Tongue (tissue), 3 donors: ENCODE measurements at places on chromosomes 13 and 19. TPM values are rescaled to one million over a fixed set of nuclear protein-coding genes. Genes with fewer than 3 reads are reported as not detected.

GRCh38 chr13:91308299-91308698, 39.2 kb upstream of the MIR17HG start:
- no peak for DNase-seq

- DNase-seq, result no peak
Measured at GRCh38 chr19:2869618-2870017, 2.5 kb downstream of the ZNF556 start.

GRCh38 chr19:45251452-45252354, 632 bp downstream of the MARK4 start:
- DNase-seq, result peak; percentile 30

DNA sequence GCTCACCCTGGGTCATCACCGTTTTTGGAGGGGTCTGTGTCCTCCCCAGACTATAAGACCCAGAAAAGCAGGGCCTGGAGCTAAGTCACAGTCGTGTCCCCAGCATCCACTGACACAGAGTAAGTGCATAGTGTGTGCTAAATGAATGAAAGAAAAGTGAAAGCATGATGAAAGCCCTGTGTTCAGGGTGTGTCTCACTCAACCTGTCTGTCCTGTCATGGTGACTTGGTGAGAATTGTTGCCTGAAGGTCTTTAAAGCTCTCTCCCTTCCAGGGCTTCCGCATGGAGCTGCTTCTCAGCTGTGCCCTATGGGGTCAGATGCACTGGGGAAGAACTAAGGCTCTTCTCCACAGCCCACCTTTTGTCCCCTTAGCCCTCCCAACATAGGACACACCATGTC, 20.5 kb upstream of the IGFL1 start:
- DNase-seq, result no peak

DNA sequence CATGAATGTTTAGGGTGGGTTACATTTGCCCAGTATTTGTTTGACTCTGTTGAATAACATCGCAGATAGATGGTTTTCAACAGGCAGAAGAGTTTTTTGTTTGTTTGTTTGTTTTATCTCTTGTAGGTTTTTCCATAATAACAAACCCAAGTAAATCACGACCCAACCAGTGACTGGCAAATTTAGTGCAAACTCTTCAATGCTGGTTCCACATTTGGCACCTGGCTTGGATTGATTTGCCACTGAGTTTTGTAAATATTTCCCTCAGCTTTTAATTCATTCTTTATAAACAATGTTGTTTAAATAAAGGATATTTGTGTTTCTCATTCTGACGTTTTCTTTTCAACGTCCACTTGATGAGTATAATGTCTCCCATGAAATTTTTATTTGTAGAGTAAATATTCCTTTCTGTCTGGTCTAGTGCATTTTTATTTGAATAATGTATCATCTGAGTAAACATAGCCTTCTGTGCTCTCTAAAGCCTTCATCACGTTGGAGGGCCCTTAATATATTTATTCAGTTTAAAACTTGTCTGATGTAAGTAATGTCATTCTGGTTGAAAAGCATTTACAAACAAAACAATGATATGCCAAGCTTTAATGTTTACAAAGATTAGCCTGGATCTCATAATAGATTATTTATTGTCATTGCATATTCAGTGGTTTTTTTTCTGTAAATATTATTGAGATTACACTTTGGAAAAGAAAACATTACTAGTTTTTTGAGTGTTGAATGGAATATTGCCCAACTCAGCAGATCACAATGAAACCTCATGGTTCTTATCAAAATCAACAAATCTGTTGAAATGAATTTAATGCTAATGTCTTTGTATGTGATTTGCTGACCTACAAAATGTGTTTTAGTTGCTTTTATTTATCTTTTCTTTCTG, 90.4 kb upstream of the PEG3 start:
- no peak for DNase-seq

DNA sequence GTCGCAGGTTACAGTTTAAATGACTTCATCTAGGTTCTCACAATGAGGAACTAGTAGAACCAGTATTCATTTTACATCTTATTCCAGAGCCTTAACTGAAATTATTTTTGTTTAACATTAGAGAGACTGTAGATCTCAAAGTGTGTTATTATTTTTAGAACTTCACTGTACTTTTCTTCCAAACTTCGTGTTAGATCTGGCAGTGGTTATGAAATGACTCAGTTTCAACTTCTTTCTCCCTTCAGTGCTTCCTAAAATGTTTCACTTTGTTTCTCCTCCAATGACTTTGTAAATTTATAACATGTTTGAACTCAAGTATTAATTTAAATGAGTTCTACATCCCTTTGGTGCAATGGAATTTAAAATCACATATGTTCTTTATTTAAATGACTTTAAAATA, 139.3 kb downstream of the PCDH9 start:
- no peak for DNase-seq

- DNase-seq, result no peak
Measured at GRCh38 chr19:13583114-13583513, 76.8 kb upstream of the CACNA1A start.

GRCh38 chr19:6519289-6519688, 11.5 kb upstream of the TNFSF9 start:
- DNase-seq, result no peak

DNA sequence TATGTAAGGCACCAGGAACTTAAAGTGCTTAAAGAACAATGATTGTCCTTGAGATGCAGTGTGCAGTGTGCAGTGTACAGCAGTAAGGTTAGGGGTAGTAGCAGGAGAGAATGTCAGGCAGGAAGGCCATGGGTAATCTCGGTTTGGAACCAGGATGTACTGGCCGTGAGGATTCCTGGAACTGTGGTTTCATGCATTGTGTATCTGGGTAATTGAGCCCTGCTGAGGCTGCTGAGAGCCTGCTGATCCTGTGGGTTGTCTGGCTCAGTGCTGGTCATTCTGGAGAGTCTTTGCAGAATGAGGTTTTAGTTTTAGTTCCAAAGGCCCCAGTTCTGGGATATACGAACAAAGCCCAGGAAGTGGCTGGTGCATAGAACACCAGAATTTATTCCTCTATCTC, 71.0 kb downstream of the ZNF568 start:
- peak; percentile 6 for DNase-seq

DNA sequence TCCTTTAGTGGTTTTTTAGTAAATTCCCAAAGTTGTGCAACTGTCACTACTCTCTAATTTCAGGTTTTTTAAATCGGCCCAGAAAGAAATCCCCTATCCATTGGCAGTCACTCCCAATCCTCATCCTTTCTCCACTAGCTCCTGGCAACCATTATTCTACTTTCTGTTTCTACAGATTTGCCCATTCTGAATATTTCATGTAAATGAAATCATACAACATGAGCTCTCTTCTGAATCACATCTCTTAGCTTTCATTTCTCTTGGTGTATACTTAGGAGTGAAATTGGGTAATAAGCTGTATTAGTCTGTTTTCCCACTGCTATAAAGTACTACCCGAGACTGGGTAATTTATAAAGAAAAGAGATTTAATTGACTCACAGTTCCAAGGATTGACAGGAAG, 9.7 kb upstream of the ZNF223 start:
- DNase-seq, result no peak

- DNase-seq, result no peak
Measured at GRCh38 chr13:83975655-83976165, 93.4 kb upstream of the SLITRK1 start.

GRCh38 chr13:36157480-36157879, 26.3 kb upstream of the DCLK1 start:
- no peak for DNase-seq

DNA sequence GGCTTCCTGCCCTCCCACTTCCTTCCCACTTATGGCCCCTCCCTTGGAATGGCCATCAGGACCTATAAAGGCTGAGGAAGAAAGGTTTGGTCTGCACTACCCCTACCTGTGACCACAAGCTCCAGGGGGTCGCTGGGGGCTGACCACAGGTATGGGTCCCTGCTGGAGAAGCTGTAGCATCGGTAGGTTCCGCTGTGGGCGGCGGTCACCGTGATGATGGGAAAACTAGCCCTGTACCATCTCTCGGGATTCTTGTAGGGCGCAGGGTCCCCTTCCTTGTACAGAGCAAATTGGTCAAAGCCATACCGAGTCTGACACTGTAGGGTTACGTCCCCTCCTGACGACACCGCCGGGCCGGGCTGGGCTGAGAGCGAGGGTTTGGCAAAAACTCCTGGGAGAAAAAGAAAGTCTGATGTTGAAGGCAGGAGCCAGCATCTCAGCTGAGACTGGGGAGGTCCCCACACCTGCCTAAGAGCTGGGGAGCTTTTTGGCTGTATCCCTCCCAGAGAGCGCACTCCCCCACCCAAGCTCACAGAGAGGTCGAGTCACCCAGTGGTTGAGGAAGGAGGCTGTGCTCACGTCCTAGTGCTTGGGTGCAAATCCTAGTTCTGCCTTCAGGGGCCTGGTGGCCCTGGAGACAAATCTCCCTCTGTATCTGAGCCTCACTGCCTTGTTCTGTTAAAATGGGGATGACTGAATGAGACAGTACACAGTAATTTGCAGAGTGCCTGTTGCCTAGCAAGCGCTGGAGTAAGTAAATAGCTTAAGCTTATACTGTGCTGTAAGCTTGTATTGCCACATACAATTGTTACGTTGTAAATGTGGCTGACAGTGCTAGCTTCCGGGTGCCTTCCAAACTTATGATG, 10.4 kb downstream of the GP6 start:
- DNase-seq, result no peak

DNA sequence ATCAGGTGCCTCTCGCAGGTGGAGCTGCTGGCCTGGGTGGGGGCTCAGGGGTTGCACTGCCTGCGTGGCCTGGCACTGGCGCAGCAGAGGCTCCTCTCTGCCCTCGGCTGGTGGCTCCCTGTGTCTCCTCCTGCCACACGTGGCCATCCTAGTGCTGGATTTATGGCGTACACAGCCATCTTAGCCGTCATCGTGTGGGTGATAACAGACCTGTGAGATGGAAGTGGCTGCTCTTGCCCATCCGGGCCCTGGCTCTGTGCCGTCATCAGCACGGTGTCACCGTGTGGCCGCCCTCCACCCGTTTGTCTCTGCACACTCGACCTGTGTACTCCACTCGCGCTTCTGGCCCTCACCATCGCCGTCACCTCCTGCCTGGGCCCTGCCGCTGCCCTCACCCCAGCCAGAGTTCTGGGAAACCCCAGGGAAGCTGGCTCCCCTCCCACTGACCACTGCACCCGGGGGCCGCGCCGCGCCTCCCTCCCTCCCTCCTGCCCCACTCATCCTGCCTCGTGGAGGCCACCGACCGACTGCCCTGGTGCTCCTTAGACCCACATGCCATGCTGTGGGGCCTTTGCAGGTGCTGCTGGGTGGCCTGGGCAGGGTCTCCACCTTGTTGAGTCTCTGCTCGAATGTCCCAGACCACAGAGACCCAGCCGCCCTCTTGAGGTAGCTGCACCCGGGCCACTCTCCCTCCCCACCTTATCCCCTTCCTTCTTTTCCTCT, 29.5 kb downstream of the TMEM255B start:
- DNase-seq, result no peak

GRCh38 chr13:114151565-114152284, 19.3 kb upstream of the RASA3 start:
- no peak for DNase-seq

DNA sequence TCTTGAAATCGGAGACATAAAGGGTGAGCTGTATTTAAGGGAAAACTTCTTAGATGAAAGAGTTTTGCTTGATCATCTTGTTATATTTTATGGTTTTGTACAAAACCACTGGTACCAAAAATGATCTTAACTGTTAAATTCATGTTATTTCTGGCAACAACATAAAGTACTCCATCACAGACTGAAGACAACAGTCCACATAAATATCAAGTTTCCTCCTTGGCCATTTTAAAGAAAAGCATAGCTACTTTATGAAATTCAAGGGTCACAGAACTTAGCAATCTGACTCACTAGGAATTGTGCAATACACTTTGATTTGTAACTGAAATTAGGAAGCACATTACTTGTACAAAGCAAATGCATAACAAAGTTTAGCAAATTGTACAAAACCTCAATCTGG, 66.3 kb downstream of the TBC1D4 start:
- DNase-seq, result no peak

DNA sequence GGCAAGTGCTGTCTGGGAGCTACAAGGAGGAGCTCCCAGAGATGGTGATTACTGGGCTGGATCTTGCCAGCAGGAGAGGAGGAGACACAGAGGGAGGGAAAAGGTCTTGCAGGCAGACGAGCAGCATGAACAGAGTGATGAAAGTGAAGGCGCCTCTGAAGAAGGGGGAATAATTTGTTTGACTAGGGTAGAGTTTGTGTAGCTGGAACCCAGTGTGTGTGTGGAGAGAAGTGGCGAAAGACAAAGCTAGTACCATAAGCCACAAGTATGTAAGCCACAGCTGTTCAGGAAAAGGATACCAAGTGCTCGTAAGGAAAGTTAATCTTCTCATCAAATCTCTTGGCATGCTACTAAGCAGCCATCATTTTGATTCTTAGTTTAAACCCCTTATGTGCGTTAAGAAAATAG, 5.4 kb downstream of the FLT1 start:
- DNase-seq, result peak; percentile 76

- DNase-seq, result peak; percentile 67
Measured at GRCh38 chr19:1231729-1232637, 5.8 kb downstream of the CBARP start.

- no peak for DNase-seq
Measured at GRCh38 chr19:43638995-43639518, 593 bp downstream of the CADM4 start.

DNA sequence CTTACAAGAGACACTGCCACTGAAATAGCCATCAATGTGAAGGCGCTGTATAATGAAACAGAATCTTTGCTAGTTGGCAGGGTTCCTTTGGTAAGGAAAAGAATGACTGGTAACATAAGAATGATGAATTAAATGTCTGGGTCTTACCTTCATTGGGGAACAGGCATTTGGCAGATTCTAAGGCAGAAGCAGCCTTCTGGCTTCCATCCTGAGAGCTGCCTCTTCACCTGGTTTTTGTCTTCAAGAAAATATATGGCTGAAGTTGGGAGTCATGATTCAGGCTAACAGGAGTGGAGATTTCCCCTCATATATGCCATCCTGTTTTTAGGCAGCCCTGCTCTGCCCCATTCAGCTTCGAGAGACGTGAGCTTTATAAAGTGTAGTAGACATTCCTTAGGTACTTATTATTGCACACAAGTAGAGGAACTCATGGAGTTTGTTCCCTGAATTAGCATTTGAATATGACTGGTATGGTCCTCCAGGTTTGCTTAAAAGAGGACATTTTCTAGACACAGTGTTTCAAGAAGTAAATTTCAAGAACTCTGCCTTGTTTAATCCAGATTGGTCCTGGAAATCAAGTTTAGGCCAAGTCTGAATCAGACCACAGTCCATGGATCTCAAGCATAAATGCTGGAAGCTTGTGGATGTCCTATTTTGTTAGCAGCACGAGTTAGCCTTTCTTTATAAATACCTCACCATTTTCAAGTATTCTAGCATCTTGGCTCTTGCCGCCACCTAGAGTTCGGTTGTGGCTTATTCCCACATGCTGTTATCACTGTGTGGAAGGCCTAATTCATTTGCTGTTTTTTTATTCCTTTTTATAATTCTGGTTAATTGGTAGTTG, 56.2 kb upstream of the AKAP11 start:
- peak; percentile 56 for DNase-seq

GRCh38 chr19:39405261-39405957, 1.2 kb upstream of the ZFP36 start:
- DNase-seq, result no peak

SLITRK1 gene
- total RNA-seq, result 0.10 TPM

RXFP2 gene
- total RNA-seq, result not detected

NANOS3 gene
- not detected for total RNA-seq

LCP1 gene
- 19.5 TPM for total RNA-seq

SYNGR4 gene
- total RNA-seq, result not detected

ADAT3 gene
- 2.8 TPM for total RNA-seq

C19orf73 gene
- total RNA-seq, result 0.51 TPM

ZNF888 gene
- total RNA-seq, result 5.5 TPM

RASIP1 gene
- total RNA-seq, result 24.1 TPM

CLASRP gene
- 24.7 TPM for total RNA-seq

TJP3 gene
- total RNA-seq, result 5.4 TPM

KIR2DL3 gene
- total RNA-seq, result not detected

DNAJC3 gene
- total RNA-seq, result 43.1 TPM

ERFL gene
- not detected for total RNA-seq

CYP4F22 gene
- not detected for total RNA-seq

SLC25A42 gene
- total RNA-seq, result 10.1 TPM
